ENCODE measurements at places on chromosomes 6 and 20.

GRCh38 chr20:59104831-59105230 lies 58.8 kb upstream of the ZNF831 start:
- no peak for DNase-seq

- DNase-seq: no peak
These were observed 220.0 kb upstream of the CNR1 start for GRCh38 chr6:88386167-88386566.

DNA sequence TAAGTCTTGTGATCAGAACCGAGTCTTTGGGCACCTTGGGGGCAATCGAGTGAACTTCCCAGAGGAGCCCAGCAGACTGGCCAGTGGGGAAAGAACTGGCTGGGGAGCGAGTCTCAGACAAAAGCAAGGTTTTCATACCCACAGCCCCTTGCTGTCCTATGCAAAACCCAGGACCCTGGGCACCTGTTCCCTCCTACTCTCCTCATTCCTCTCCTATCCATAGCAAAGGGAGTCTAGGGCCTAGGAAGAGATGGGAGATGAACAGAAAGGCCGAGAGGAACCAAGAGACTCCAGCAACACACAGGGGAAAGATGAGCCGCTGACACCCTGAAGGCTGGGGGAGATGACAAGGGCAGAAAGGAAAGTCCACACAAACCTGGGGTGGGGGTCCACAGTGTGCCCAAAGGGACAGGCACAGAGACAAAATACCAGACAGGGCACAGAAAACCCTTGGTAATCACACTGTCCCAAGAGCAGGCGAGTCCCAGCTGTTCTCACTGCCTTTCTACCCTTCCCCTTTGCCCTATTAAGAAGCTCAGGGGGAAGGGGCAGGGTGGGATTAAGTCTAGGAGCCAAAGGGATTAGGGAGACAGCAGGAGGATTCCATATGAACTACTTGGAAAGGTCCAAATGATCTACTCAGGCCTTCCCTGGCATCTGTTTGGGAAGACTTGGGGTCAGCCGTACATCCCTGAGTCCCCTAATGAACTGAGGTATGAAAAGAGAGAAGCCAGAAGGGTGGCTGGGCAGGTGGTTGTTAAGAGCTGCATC lies 6.5 kb downstream of the PPP1R18 start:
- DNase-seq: no peak

- DNase-seq: peak; percentile 61
These were observed 75.1 kb downstream of the CDC40 start for GRCh38 chr6:110255211-110255750.

DNA sequence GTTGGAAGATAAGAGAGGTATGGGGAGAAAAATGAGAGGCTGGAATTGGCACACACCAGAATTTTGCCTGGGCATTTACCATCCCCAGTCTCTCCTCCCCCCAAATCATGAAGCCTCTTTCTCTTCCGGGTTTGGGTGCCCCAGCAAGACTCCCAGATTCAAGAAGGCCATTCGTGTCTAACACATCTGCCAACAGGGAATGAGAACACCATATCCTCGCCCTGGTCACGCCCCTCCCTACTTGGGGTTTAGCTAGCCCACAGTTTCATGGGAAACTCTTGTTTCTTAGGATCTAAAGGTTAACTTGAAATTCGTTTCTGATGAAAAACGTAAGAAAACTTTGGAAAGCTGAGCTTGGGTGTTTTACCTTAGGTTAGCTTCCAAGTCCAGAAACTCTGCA lies 105.5 kb upstream of the TMEM170B start:
- DNase-seq: no peak

DNA sequence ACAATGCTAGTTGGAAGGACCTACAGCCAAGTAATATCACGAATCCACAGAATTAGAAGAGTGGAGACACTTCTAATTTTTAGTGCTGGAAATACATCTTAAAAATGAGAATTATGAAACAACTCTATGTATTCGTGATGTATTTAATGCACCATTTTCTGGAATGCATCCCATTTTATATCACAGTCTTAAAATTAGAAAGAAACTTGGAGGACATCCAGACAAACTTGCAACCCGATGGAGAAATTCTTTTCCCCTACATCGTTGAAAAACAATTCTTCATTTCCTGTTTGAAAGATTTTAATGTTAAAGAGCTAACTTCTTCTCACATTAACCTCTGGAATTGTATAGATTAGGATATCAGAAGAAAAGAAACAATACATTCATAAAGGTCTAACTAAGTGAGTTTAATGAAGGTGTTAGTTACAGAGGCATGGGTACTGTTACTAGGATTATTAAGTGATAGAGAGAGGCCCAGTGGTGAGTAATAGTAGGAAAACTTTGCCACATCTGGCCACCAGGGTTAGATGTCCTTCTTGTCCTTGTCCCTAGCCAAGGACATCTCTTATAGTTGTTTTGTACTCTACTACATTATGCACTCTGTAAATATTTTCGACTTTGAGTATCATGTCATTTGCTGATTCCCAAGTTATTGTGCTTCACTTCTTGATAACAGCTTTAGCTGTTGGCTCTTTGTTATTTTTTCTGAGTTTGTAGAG lies 502.4 kb upstream of the PTCHD4 start:
- no peak for DNase-seq

- no peak for DNase-seq
These were observed 244.6 kb downstream of the ESR1 start for GRCh38 chr6:152052061-152052460.

GRCh38 chr20:33372993-33373441 lies 28.3 kb downstream of the CDK5RAP1 start:
- DNase-seq: no peak

GRCh38 chr6:87139236-87139635 lies 16.1 kb upstream of the ZNF292 start:
- DNase-seq: peak; percentile 71

- DNase-seq: no peak
These were observed 118.0 kb downstream of the OPRM1 start for GRCh38 chr6:154157082-154157481.

DNA sequence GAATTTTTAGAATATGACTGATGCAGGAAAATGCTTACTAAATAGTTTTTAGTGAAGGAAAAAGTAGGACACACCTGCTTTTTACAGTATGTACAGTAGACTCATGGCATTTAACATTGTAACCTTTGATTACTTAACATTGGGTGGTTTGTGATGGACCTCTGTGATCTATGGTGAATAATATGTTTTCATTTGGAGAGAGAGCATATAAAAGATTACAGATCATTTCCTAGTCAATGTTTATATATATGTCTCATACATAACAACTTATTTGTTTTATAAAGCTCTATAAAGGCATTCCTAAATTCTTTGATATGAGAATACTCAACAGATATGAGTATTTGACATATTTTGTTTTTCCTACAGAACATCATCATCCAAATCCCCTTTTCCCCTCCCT lies 129.3 kb upstream of the PDE7B start:
- no peak for DNase-seq

DNA sequence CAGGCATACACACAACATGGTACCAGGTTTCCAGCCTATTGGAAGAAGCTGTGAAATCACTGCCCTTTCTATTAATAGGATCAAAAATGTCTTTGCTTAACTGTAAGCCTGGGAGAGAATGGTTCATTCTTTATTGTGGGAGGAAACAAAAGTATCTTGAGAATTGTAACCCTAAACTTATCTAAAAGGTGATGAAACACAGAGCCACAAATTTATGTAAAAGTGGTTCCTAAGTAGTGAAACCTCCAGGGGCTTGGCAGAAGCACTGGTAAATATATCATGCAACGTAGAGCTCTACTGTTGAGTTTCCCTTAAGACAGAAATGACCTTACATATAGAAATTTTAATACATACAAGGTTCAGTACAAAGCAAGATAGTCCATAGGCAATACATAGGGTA lies 17.2 kb upstream of the NOX3 start:
- DNase-seq: no peak

DNA sequence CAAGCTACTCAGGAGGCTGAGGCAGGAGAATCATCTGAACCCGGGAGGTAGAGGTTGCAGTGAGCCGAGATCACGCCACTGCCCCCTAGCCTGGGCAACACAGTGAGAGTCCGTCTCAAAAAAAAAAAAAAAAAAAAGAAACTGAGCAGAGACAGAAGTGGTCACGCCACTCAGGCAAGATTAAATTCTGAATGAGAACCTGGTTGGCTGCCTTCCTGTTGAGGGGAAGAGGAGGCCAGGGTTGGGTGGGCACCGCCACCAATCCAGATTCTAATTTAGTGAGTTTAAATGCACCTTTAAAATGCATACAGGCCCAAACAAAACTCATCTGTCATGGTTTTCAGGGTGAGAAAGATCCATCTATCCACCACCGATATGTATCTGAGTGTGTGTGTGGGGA lies 23.7 kb upstream of the CCDC167 start:
- no peak for DNase-seq

DNA sequence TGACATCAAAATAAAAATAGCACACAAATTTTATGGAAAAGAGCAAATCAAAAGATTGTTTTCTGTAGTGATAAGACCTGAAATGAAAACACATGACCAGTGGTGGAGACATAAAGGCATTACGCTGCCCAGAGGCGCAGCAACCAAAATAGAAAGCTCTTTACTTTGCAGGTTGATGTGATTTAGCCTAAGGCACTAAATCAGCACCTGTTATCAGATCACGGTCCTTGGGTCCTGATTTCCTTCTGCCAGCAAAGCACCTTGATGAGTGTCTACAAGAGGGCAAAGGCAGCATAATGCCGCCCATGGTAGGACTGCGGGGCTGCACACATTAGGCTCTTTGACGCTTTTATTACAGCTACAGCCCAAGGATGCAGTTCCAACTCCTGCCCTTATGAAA lies 19.3 kb upstream of the RAMACL start:
- DNase-seq: no peak

- no peak for DNase-seq
These were observed 673.6 kb downstream of the CD109 start for GRCh38 chr6:74369556-74369993.

DNA sequence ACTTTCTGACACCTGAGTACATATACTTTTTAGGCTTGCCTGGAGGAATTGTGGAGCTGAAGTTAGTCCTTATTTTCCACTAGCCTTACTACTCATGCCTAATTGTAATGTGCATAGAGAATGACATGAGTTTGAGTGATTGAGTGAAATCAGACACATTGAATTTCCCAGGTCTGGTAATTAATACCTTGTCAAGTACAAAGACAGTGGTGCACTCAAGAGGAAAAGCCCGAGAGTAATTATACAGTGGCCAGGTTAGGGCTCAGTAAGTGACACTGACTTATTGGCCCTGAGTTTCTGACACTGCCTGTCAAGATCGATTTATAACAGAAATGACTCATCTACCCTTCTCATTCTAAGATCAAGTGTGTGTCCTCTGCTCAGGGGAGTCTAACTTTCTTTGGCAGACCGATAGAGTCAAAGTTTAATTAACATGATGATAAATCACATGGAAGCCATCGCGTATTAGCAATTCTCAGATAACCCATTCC lies 288.3 kb downstream of the TPBG start:
- DNase-seq: no peak

GRCh38 chr20:31712564-31713311 lies 9.9 kb downstream of the BCL2L1 start:
- no peak for DNase-seq

DNA sequence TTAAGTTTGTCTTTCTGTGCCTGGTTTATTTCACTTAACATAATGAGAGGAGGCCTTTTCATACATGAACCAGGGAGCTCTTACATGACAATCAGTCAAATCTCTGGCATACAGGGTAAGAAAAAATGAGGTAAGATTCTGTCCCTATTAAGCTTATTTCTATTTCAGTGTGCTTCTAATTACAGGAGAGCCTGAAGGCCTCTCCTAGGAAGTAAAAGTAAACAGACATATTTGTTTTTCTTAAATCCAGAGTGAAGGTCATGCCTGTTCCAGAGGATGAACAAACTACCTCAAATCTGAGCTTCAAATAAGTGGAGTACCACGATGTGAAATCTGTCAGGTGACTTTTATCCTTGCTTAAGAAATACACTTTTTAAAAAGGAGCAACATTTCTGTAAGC lies 72.6 kb downstream of the POPDC3 start:
- no peak for DNase-seq

All from hematopoietic multipotent progenitor cell treated with erythropoietin and hydrocortisone succinate and interleukin-3 and kit ligand, for 4 days (in vitro differentiated cells).